ENCODE measurements at places on chromosomes 1 and 21.

DNA sequence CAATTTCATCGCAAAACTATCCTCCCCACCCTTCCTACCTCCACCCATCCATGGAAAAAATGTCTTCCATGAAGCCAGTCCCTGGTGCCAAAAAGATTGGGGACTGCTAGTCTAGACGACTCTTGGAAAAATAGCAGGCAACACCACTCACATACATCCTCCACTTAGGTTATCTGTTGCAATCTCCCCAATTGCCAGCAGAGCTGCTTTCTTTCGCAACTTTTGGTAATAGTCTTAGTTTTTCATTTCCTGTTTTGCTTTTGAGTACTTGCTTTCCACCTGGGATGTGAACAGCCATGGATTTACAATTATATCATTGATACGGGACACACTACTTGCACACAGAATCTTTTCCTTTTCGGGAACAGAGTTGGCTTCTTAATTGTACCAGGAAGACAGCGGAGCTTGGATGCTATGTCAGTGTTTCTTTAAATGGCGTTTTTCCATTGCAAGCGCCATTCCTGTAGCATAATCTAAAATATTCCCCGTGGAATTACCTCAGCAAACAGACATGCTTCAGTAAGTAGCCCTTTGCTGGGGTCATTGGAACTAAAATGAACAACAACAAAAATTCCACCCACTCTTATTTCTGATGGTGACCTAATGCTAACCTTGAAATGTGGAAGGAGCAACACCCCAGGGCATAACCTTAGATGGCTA is 183.3 kb upstream of the ADGRL2 start:
- peak; percentile 9 for DNase-seq

DNA sequence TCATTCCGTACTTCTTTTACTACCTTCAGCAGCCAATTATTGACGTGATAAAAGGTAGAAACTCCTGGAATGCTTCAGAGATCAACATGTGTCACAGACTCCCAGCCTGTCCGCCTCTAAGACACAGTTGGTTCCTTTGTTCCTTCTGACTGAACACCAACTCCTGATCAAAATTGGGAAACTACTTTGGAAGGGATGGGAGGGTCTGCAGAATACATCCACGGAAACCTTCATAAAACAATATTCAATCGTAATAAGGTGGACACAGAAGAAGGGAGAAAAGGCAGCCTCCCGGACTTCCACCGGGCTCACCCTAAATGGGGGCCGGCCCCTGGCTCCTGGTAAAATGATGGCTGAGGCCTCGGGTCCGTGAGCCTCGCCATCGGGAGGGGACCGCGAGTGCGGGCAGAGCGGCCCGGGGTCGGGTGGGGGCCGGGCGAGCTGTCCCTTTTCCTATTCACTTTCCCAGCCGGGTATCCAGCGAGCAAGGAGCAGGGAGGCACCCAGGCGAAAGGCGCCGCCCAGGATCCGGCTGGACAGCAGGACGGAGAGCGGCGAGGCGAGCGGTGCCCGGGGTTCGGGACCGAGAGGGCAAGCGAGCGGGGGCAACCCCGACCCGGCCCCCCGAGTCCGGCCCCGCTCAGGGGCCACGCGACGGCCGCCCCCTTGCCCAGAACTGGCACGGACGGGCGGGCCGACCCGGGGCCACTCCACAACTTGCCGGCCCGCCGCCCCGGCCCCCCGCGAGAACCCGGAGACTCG is 805 bp downstream of the NRIP1 start:
- peak; percentile 21 for DNase-seq

DNA sequence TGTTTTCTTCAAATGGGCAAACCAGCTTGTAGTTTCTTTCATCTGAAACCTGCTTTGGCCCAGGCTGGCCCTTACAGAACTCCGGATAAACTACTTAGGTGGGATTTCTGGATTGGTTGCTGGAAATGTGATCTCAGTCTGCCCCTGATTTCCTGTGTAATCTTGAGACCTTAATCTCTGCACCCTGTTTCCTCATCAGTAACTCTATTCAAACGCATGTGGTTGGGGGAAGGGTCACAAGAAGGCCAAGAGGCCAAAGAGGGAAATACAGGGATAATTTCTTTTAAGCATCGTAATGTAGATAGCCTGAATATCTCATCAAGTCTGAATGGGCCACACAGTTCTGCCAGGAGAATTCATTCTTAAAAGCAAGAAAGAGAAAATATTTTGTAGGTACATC is 483.6 kb downstream of the LTN1 start:
- DNase-seq: no peak

DNA sequence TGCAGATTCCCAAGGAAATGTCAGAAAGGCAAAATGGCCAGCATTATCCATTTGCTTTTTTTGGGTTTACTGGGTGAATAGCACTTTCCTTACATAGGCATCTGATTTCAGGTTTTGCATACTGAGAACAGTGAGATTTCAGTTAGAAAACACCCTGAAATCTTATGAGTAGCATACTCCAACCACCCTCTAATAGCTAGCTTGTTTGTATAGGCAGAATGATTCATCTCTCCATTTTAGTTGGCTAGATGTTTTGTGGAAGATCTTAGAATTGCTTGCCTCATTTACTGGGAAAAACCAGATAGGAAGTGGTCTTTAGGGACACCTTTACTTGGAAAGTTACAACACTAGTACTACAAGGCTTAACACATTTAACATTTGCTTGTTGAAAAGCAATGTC is 10.4 kb downstream of the KYAT3 start:
- no peak for DNase-seq

DNA sequence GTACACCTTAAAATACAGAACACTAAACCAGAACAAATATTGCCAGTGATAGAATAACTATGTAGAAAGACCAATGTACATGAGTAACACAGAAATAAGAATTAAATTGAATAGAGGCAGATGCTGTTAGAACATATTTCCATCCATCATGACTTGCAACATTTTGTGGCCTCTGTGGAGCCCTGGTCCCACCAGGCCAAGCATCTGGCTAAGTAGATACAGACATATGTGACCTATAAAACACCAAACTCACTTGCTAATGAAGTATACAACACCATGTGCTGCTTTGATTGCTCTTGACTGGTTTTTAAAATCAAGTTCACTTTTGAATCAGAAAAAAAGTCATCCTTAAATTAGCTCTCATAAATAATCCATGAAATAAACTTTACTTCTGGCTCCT is 20.5 kb downstream of the SLC19A2 start:
- no peak for DNase-seq

DNA sequence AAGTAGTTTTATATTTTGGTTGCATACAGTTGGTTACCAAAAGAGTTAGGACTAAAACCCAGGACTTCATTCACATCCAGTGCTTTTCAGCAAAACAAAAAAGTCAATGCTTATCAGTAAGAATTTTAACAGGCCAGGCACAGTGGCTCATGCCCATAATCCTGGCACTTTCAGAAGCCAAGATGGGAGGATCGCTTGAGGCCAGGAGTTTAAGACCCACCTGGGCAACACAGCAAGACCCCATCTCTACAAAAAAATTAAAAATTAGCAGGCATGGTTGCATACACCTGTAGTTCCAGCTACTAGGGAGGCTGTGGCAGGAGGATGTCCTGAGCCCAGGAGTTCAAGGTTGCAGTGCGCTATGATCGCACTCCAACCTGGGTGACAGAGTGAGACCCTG is 47.3 kb downstream of the AKT3 start:
- DNase-seq: no peak

- DNase-seq: no peak
Measured at GRCh38 chr1:85280636-85281035, 4.2 kb upstream of the BCL10 start.

GRCh38 chr1:199776768-199777497 is 250.6 kb upstream of the NR5A2 start:
- DNase-seq: no peak

- DNase-seq: no peak
Measured at GRCh38 chr21:28801906-28802305, 190.8 kb downstream of the LTN1 start.

- DNase-seq: no peak
Measured at GRCh38 chr1:28340221-28340974, 11.6 kb downstream of the MED18 start.

GRCh38 chr1:220389634-220390033 is 117.4 kb upstream of the RAB3GAP2 start:
- DNase-seq: no peak

GRCh38 chr1:182646739-182647138 is 37.6 kb downstream of the RGS8 start:
- no peak for DNase-seq

- no peak for DNase-seq
Measured at GRCh38 chr1:29591601-29592260, 355.4 kb downstream of the PTPRU start.

DNA sequence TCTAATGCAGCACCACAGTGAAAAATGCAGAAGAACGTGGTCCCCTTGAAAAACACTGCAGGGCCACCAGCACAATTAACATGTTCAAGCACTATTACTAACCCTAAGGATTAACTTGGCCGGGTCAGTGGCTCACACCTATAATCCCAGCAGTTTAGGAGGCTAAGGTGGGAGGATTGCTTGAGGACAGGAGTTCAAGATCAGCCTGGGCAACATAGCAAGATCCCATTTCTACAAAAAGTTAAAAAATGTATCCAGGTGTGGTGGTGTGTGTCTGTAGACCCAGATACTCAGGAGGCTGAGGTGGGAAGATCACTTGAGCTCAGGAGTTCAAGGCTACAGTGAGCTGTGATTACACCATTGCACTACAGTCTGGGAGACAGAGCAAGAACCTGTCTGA is 2.9 kb downstream of the ARNT start:
- DNase-seq: no peak

DNA sequence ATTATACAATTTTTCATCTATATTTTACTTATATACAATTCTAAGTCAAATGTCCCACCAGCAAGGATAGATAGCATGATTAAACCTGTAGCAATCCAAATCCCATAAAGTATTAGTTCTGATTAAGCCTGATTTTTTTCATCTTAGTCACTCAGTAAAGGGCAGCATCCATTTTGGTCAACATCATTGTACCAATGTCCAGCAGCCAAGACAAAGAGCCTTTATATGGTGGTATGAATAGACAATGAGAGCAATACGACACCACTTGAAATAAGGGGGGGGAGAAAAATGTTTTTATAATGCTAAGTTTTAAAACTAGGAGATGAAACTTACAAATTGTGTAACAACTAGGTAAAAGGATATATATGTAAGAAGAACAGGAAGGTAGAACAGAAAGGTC is 7.4 kb downstream of the ZNF644 start:
- DNase-seq: no peak

- DNase-seq: no peak
Measured at GRCh38 chr1:65471861-65472332, 51.4 kb downstream of the LEPR start.

- DNase-seq: no peak
Measured at GRCh38 chr21:45467221-45467779, 62.3 kb downstream of the COL18A1 start.

DNA sequence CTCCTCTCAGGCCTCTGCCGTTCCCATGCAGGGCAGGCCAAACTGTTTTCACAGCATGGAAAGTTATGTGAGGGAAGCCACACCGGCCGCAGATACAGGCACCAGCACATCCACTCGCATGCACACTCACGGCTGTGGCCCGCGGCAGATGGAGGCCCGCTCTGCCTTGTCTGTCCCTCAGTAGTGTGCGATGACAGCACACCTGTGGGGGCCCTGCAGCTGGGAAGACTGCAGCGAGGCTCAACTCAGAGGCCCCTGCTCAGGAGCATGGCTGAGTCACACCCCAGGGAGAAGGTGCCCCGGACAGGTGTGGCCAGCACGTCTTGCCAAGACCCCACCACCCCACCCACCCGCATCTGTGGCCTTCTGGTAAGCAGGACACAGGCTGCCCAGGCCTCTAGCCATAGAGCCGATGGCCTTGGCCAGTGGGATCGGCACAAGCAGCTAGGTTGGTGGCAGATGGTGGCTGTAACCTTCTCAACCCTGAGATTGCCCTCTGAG is 1.3 kb upstream of the UBE2J2 start:
- no peak for DNase-seq

- DNase-seq: peak; percentile 23
Measured at GRCh38 chr21:30434033-30434631, 4.1 kb downstream of the KRTAP13-4 start.

DNA sequence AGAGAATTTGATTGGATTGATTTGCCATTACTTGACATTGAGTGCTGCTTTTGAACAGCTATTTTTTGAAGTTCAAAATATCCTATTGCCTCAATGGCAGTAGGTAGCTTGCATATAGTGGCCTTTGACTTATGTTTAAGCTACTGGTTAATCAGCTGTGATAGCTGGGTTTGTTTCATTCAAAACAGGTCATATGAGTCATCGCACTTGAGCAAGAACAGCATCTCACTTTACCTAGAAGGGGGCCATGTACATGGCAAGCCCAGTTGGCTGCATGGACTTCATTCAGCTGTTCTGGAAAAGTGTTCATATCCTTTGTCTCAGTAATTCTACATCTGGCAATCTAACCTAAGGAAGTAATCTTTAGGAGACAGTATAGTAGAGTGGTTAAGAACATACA is 29.0 kb upstream of the ARID1A start:
- no peak for DNase-seq

- peak; percentile 47 for DNase-seq
Measured at GRCh38 chr1:173423291-173423690, 53.8 kb upstream of the PRDX6 start.

DNA sequence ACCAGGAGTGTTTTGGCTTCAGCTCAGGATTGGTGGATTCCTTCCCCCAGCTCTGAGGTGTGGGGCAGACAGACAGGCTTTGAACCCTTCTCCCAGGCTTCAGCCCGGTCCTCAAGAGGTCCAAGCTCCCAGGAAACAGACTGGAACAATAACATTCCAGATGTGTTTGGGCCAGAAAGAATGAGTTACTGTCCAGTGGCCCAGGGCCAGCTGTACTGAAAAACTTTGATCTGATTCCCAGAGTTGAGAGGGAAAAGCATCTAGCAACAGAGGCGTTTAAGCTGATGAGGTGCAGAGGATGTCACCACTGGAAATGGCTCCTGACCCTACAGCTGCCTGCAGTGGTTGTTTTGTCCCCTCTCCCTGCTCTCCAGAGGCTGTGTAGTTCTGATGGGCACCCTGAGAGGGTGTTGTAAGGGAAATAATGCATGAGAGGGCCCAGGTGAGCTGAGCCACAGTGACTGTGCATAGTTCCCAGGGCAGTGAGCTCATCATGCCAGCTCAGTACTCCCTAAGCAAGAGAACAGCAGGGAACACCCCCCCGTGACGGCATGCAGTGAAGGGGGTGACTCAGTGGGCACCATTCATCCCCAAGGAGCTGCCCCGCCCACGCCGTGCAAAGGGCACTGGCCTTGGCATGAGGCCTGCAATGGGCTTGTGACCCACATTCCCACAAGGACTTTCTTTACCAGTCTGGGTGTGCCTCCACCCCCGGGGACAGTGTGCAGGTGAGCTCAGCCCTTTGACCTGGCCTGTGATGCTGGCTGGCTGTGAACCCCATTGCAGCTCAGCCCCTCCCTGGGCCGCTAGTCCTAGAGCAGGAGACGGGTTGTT is 13.8 kb upstream of the SFN start:
- DNase-seq: no peak

DNA sequence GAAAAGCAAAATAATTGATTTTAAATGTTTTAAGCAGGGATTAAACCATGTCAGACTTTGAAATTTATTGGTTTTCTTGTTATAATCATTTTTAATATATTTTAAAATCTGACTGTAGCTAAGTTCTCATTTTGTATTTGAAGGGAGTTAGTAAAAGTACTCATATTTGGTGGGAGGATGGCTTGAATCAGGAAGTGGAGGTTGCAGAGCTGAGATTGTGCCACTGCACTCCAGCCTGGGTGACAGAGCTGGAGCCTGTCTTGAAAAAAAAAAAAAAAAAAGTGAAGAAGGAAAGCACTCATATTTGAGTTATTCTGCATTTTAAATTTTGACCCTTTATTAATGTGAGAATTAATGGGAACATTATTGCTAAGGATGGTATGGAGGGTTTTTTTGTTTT is 106.0 kb downstream of the RABGAP1L start:
- peak; percentile 68 for DNase-seq
